ENCODE measurements at places on chromosomes 7 and 10.

DNA sequence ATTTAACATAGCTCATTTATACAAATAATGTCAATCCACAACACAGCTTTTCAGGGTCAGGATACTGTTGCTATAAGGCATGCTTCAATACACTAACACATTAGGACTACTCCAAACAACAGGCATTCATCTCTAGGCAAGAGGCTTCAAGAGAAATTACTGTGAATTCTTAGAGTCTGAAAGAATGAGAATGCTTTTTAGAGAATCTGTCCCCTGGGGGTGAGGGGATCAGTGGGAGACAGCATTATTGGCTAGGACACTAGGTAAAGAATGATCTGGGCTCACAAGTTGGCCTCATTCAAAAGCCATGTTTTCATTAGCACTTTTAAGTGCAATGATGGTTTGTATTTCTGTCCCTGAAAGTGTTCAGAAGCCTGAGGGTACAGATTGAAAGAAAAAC is 132.6 kb downstream of the SEMA3D start:
- DNase-seq, result no peak

DNA sequence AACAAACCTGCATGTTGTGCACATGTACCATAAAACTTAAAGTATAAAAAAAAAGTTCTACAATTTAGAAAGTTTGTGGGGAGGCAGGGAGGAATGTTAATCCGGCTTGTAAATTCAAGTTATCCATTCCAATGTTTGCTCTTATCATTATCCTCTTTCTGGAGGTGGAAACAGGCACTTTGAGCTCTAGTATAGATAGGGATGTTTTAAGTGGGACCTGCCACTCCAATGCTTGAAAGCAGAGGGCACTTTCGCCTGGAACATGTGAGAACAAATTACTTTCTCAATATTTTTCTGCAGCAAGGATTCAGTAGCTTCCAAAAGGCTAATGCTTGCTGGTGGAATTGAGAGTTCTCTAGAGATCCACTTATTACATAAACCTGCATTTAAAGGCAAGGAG is 45.6 kb downstream of the FEZF1 start:
- no peak for DNase-seq

GRCh38 chr10:8065651-8066050 is 11.2 kb downstream of the GATA3 start:
- no peak for DNase-seq

DNA sequence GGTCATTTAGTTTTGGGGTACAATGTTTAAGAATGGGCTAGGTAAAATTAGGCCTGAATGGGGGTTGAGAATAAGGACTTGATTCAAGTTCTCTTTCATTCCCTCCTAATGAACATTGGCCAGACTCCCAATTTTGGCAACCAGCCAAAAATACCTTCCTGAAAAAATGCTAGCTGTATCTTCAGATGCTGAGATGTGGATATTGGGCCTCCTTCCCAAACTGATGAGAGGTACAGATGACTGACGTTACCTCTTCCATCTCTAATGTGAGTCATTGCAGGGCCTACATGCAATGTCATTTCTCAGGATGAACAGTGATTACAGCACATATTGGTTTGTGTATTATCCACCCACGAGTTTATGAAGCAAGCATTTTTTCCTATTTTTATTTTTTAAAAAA is 151.6 kb downstream of the SND1 start:
- no peak for DNase-seq

DNA sequence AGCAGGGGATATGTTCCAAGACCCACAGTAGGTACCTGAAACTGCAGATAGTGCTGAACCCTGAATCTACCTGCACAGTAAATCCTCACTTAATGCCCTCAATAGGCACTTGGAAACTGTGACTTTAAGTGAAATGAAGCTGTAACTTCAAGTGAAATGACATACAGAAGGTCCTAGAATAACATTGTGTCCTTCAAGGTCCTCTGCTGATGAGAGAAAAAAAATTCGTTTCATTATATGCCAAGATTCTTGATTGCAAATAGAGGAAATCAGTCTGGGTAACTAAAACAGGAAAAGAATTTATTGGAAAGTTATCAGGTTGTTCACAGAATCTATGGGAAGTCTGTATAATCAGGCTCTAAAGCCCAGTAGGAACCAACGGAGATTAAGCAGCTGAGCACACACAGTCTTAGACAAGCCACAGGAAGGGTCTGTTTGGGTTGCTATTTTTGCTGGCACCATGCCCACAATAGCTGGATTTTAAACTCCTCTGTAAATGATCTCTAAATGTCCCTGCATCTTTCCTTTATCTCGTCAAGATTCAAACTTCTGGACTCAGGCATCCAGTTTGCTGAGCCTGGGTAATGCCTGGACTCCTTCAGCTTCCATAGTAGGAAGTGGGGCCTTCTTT is 57.5 kb downstream of the EXOC4 start:
- no peak for DNase-seq

DNA sequence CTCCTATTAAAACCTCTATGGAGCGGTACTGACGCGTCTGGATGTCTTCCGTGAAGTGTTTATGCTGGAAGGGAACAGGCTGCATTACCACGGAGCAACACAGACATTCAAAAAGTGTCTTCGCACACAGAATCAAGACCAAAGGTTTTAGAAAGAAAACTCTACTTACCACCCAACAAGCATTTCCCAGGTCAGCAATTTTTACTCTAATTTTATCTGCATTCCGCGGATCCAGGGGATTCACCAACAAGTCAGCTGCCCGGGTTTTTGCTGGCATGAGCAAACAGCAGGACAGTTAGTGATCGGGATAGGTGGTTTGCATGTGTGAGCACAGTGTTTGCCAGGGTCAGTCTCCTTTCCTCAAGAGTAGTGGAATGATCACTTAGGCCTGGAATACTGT is 118.8 kb downstream of the KMT2E start:
- DNase-seq, result no peak

GRCh38 chr10:91598211-91598977 is 34.5 kb downstream of the PPP1R3C start:
- DNase-seq, result no peak

DNA sequence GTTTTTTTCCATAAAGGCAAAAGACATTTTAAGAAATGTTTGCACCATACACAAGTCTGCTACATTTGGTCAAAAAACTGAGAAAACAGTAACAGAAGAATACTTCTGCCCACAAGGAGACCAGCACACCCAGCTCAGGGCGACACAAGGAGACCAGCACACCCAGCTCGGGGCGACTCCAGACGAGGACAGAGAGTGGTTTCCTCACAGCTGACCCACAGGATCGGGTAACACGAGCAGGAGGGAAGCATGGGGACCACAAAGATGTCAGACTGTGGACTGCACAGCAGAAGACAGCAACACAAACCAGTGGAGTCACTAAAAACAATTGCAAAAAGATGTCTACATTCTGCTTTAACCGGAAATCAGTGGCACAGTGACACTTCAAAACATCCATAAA is 237.6 kb downstream of the DIP2C start:
- no peak for DNase-seq

- no peak for DNase-seq
Measured at GRCh38 chr10:130748409-130749057, 563.0 kb downstream of the TCERG1L start.

- no peak for DNase-seq
Measured at GRCh38 chr10:80477813-80478212, 23.7 kb downstream of the TSPAN14 start.

DNA sequence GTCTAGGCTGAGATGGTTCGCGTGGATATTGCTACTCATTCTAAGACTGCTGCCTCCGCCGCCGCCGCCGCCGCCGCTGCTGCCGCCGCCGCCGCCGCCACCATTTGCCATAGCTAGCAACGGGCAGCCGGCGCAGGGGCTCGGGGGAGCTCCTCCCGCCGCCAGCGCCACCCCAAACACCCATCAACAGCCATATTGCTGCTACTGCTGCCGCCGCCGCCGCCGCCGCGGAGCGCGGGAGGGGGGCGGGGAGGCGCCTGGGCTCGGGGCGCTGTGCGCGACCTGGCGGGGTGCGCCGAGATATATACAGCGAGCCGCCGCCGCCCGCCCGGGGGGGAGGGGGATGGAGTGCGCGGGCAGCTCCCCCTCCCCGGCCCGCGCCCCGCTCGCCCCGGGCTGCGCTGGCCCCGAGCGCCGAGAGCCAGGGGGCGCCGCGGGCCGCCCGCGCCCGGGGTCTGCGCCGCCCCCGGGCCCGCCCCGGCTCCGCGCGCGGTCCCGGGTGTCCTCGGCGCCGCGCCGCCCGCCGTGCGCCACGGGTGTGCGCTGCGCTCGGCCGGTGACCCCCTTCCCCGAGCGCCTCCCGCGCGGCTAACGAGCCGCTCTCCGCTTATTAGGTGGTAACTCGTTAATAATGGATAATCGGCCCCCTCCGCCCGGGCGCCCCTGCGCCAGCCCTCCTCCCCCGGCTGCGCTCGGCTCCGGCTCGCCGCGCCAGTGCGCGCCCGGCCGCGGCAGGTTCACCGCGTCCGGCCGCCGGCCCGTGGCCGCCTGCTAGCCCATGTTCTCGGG is at the start of gene KCNMA1:
KCNMA1 (minus strand) TSS at position 277 of the 789 bp plus-strand sequence.
- no peak for DNase-seq

- no peak for DNase-seq
Measured at GRCh38 chr7:79877874-79878465, 256.7 kb upstream of the GNAI1 start.

DNA sequence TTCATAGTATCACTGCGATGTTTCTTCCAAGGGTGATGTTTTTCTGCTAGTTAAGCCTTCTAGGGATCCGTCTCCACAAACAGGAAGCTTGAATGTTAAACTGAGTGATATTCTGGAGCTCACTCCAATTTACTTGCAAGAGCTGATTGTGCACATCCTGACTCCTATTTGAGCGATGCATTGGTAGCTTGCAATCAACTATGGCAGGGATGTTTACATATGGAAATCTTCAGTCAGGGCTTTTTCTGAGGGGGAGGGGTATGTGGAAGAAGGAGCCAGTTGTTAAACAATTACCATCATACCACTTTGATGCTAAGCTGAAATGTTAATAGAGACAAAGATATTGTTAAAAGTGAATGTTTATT is 43.2 kb upstream of the NXPH1 start:
- no peak for DNase-seq

- DNase-seq, result no peak
Measured at GRCh38 chr10:73910764-73911552, at the start of gene PLAU. Gene PLAU (plus strand): TSS chr10:73911132. CDS start chr10:73911556, 424 bp downstream.

DNA sequence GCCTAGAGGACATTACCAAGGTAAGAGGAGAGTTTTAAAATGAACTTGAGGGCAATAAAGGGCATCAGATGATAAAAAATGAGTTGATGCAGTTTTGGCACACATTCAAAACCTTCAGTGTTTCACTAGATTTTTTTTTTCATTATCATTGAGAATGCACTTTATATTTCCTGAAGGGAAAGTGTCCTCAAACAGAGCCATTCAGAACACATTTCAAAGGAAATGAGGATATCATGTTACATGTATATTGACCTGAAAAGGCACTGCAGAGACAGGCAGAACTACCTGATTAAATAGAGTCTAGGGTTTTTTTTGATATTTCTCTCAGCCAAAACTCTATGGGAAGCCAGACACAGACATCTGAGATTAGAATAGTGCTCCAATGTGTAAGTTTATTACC is 454.0 kb downstream of the NEBL start:
- no peak for DNase-seq

- no peak for DNase-seq
Measured at GRCh38 chr7:122790591-122790990, 87.9 kb upstream of the RNF148 start.

DNA sequence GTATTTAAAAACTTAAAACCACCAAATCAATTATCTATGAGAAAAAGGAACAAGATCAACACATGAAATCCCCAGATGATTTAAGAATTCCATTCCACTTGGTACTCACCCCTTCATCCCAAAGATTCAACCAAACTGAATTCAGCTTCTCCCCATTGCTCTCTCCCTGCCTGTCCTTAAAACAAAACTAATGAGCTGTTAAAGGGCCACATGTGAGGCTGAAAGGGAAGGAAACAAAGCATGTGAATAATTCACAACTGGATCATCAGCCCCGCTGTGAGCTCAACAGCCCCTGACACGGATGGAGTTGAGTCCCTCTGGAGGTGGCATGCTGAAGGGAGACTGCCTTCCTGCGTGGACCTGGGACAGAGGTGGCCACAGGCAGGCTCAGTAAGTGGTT is 32.9 kb downstream of the VOPP1 start:
- DNase-seq, result no peak

- DNase-seq, result no peak
Measured at GRCh38 chr7:159109653-159110035, 35.0 kb downstream of the VIPR2 start.

- DNase-seq, result no peak
Measured at GRCh38 chr10:132748545-132749370, 37.2 kb downstream of the NKX6-2 start.

DNA sequence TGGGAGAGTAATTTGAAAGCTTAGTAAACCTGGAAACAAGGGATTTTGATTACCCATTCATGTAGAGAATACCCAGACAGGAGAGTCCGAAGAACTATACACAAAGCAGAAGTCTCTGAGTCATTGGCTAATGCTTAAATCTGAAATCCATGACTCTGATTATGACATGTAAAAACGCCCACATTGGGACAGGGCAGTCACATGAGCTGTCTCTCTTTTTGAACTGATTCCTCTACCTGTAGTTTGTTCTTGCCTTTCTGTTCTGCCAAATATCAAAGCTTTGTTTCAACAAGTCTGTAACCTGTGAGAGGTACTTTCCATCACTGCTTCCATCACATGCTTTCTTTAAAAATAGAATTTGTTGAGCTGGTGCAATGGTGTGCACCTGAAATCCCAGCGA is 4.3 kb upstream of the GPNMB start:
- no peak for DNase-seq

GRCh38 chr10:28256776-28257175 is 46.1 kb downstream of the MPP7 start:
- no peak for DNase-seq

DNA sequence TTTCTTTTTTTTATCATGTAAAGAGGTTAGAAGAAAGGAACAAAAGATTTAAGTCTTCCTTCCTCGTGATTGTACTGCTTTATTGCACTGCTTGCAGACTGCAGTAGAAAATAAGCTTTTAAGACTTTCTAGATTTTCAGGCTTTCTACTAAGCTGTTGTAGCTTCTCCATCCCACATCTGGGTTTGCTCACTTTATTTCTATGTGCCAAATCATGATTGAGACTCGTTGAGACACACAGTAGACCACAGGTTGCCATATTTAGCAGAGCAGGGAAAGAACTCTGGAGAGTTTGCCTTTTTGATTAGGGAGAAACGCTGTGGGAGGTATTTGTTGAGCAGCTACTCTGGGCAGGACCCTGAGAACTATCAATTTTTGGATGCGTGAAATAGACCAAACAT is 89.2 kb upstream of the BTBD16 start:
- DNase-seq, result no peak

GRCh38 chr7:36034020-36034419 is 119.0 kb upstream of the EEPD1 start:
- DNase-seq, result no peak

DNA sequence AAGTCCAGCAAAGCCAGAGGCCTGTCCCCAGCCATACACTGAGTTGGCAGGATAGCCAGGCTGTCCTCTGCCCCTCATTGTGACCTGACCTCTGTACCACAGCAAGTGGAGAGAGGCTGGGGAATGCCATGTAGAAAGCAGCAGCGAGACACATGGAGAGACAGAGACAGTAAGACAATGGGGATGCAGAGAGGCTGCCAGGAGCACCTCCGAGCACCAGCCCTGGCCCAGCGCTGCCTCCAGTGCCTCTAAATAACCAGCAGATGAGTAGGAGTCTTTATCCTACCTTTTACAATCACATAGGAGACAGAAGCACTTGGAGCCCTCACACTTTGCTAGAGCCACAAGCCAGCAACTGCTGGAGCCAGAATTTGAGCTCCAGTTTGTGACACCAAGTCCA is 8.1 kb downstream of the GDF2 start:
- no peak for DNase-seq

GRCh38 chr7:31933481-31933880 is 136.7 kb downstream of the PDE1C start:
- DNase-seq, result no peak

Measured in GM18507 (cell line).